ENCODE measurements at places on chromosomes 7 and 10.

GRCh38 chr7:21898265-21898930 lies 47.3 kb downstream of the CDCA7L start:
- DNase-seq = no peak

DNA sequence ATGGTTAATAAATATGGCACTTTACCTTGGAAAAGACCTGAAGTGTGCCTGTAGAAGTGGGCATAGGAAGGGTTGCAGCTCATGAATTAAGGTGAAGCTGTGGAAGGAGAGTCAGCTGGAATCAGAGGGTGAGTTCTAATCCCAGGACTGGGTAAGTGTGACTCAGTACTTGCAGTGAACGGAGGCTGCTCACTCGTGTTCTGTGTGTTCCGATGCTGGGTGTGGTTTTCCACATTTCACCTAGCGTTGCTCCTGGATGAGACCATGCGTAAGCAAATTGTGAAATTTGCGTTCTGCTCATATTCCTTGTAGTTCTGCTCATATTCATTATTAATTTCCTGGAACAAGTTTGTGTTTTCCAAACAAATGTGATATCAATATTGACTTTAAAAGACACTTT lies 22.4 kb upstream of the TMEM236 start:
- DNase-seq = no peak

- no peak for DNase-seq
These were observed 90.1 kb downstream of the PIP4K2A start for GRCh38 chr10:22624287-22624738.

- no peak for DNase-seq
These were observed 3.3 kb downstream of the ZC3HC1 start for GRCh38 chr7:130047831-130048230.

DNA sequence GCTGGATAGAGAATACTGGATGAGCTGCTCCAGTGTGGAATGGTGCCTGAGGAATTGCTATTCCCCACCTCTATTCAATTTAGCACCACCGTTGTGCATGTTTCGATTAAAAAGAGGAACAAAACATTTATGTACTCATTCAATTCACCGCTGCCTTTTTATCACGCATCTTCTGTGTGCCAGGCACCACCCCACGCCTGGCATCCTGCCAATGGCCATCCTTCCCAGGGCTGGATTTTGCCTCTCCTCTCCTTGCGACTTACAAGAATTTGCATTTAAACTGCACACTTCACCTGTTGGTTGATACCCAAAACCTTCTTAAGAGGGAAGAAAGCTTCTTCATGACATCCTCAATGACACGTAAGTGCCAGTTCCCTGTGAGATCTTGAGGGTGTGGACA lies 110.2 kb upstream of the DPP6 start:
- no peak for DNase-seq

GRCh38 chr7:140506788-140507464 lies 27.6 kb upstream of the MKRN1 start:
- DNase-seq = no peak

DNA sequence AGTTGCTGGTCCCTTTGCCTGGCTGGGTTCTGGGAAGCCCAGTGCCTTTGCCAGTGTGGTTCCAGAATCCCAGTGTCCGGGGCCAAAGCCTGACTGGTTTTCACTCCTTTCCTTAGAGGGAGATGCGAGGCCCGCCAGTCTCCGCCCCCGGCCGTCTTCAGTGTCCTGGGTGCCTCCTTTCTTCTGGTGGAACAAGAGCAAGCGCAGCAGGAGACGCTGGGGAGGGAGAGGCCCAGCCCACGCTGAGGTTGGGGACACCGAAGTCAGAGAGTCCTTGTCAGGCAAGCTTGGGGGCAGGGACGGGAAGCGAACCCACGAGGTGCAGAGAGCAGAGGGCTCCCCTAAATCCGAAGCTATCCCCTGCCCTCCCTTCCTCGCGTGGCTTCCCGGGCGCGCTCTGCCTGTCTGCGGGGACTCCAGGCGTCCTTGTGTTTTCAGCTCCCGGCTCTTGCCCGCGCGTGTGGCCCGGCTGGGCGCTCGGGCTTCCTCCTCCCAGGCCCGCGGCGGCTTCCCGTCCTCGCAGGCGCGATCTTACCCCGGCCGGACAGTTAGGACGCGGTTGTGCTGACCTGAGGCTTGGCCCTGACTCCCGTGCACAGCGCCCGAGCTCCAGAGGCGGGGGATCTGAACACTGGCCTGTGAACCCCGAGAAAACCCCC lies 60.6 kb upstream of the UBE3C start:
- no peak for DNase-seq

- no peak for DNase-seq
These were observed 128.7 kb downstream of the SH3PXD2A start for GRCh38 chr10:103726637-103727036.

DNA sequence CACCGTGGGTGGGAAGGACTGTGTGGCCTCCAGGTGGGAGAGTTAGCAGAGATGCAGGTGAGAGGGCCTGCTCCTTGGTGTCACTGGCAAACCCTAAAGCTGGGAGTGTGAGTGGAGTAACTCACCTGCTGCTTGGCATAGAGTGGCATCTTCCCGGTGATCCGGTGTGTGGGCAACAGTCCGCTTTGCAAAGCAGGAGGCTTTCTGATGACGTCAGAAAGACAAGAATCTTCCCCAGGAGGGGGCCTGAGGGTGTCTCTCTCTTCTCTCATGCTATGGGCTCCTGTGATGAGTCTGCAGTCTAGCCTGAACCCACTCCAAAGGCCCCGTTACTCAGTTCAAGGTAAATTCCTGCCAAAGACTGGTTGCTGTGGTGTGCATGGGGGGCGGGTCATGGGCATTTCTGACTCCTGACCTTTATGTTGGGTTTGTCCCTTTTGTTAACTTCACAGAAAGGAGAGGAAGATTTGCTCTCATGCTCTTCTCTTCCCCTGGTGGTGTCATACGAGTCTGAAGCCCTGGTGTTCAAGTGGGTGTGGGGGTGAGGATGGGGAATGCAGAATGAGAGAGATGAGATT lies 187.9 kb downstream of the GATA3 start:
- DNase-seq = peak; percentile 73

- no peak for DNase-seq
These were observed 177.2 kb upstream of the RHEB start for GRCh38 chr7:151696721-151697514.

- DNase-seq = no peak
These were observed 2.4 kb upstream of the ABRAXAS2 start for GRCh38 chr10:124799211-124799610.

DNA sequence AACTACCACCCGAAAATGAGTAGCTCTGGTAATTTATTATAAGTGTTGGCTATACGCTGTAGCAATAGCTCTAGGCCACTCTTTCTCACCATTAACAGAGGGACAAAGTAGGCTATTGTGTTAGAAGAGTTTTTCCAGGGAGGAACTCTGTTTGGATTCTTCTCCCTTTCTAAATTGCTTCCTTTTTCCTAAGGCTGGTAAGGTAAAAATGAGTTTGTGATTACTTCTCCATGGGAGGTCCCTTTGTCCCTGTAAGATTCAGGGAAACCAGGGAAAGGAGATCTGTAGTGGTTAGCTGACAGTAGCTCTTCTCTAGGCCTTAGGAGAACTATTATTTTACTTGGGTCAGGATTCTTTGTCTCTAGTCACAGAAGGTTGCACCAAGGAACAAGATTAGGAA lies 23.2 kb upstream of the SEMA3E start:
- DNase-seq = no peak

DNA sequence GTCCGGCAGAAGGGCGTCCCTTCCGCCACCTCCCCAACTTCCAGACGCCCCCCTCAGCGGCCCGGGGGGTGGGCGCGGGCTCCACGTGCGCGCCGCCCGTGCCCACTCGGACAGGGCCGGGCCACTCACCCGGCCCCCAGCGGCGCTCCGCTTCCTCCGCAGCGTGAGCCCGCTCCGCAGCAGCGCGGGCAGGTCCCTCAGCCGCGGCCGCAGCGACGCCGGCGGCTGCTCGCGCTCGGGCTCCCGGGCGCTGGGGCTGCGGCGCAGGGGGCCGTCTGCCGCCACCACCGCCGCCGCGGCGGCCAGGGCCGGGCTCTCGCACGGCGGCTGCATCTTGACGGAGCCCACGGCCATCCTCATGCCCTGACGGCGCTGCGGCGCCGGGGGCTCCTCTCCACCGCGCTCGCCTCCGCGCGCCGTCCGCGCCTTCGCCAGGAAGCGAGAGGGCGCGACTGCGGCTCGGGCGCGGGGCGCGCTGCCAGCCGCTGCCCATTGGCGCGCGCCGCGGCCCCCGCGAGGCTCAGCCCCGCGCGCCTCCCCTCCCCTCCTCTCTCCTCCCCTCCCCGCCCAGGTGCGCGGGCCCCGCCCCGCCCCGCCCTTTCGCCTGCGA lies at the start of gene RAPGEF5:
Gene RAPGEF5 (minus strand): TSS at position 454 of the 610 bp plus-strand sequence. CDS start 94 bp downstream, at position 360.
- DNase-seq = peak; percentile 5

DNA sequence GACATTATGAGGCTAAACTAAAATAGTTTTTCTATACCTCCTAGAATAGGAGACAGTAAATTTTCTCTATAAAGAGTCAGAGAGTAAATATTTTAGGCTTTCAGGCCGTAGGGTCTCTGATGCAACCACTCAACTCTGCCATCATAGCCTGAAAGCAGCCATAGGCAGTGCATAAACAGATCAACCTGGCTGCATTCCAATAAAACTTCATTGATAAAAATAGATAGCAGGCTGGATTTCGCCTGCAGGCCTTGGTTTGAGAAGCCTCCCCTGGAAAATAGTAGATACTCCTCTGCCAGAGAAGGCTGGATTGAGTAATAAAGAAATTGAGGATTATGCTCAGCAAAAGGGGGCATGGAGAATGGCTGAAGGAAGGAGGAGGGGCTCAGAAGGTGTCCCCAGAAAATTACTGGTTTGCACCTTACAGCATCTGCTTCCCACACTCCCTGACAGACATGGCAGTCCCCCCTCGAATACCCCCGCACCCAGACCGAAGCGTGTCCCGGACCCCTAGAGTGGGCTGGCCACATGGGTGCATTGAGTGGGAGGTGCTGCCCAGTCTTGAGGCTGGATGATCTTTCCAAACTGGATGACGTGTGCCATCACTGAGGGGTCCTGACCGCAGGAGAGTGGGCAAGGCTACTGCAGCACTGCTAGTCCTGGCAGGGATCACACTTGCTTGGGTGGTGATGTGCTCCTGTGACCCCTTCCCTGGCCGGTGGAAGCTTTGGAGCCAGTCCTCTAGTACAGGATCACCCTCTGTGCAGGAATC lies 126.6 kb downstream of the PTPN20 start:
- no peak for DNase-seq

DNA sequence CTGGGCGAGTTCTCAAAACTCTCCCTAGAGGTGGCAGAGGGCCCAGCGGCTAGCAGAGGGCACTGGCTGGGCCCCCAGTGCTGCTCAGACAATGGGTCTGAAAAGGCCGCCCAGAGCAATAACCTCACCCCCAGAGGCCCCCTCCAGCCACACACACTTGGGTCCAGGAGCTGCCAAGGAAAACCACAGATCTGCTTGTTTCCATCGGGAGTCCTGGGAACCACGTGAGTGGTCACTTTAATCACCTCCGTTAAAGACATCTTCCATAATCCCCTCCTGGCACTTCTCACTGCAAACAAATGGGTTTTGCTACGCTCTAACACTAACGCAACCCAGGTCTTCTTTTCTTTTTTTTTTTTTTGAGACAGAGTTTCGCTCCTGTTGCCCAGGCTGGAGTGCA lies 30.0 kb downstream of the NUDT1 start:
- no peak for DNase-seq

DNA sequence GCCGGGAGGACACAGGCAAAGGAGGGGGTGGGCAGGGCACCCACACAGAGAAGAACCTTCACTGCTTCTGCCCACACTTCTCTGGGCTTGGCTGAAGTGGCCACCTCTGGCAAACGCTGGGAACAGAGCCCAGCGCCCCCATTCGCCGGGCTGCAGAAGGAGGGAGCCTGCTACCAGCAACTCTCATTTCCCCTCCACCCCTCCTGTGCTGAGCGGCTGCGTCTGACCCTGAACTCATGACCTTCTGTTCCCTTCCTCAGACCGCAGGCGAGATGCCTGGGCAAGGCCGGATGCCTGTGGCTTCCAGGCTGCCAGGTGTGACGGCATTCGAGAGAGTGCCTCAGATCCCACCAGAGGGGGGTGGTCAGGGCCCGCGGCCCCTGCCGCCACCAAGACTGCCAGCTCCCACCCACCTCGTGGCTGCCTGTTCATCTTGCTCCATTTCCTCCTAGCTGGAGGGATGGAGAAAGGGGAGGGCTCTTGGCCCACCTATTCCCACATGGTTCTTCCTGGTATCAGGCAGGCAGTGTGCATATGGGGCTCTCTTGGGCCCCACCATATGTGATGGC lies 19.8 kb downstream of the DNAJB12 start:
- peak; percentile 91 for DNase-seq

DNA sequence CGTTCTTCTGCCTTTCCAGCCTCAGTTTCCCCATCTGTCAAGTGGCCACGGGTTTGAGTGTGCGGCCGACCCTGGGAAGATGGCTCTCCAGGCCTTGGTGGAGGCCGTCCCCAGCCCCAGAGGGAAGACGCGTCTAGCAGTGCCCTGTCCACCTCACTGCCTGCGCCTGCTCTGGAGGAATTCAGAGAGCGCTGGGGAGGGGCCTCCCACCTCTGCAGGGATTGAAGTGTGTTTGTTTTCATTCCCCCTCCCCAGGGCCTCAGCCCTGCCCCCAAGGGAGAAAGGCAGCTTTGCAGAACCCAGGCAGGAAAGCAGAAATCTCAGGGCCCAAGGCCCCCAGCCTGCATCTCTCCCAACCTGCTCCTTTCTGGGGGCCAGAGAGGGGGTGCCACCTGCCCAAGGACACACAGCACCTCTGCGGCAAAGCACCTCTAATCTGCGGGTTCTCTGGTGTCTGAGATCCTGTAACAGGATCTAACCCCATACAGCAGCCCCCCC lies 91.0 kb downstream of the MICALL2 start:
- DNase-seq = no peak

DNA sequence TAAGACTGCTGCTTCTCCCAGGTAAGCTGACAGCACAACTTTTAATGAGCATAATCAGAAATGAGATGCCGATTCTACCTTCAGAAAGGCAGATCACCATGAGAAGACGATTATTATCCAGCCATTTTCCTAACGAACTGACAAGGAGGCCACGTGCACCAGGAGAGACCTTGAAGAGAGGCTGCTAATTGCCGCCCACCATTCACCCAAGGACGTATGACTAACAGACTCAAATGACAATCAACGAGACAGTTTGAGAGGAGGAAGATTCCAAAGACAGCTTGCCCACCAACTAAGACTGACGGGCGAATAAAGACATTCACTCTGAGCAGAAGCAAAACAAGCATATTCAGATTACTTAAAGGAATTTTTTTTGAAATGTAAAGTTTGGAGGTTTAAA lies 301.9 kb upstream of the TAC1 start:
- DNase-seq = no peak

DNA sequence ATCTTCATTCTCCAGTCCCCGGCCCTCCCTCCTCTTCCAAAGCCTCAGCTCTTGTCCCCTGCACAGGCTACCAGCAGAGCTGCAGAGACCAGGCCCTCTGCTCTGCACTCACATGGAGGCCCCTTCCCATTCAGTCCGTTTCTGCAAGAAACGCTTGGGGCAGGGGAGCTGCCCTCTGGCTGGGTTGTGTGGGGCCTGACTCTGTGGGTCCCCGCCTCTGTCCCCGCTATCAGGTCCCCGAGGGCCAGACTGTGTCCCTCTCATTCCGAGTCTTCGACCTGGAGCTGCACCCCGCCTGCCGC lies 1.5 kb downstream of the PCOLCE start:
- DNase-seq = no peak
